ENCODE measurements at places on chromosomes 4 and X.

- DNase-seq = peak; percentile 12
These were observed at the start of gene ZNF185 for GRCh38 chrX:152897222-152898131. Gene ZNF185, plus strand, starts transcription at chrX:152898067. Its CDS starts 16,423 bp downstream, at chrX:152914490.

- DNase-seq = no peak
These were observed 940.6 kb downstream of the PCDH19 start for GRCh38 chrX:99469439-99469838.

DNA sequence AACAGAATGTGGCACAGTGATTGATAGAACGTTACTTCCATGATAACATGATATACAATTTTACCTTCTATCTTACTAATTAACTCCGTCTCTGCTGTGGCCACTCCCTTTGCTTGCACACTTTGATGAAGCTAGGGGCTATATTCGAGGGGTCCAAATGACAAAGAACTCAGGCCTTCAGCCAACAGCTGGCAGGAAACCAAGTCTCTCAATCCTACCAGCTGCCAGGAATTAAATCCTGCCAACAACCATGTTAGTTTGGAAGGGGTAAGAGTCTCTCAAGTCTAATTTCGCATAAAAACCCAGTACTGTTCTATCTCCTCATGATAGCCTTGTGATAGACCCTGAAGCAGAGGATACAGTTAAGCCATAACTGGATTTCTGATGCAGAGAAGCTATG is 1122.9 kb upstream of the PCDH10 start:
- no peak for DNase-seq

DNA sequence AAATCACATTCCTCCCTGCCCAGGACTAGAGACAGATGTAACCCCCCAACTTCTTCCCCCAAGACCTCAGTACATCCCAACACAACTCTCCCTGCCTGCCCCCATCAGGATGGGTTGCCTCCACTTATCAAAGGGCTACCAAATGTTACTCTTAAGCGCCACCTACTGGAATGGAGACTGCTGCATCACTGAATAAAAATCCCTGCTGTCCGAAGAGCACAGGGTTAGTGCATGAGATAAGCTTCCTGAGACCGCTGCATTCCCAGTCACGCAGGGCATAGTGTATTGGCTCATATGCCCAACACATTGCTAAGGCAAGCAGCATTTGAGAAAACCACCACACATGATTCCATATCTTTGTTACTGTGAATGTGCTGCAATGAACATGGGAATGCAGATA is 544.5 kb downstream of the PPP4R3C start:
- peak; percentile 11 for DNase-seq

GRCh38 chr4:6369511-6369910 is 99.9 kb downstream of the WFS1 start:
- DNase-seq = no peak

All from SW480 (cell line).